ENCODE measurements at places on chromosomes 7 and 10.

DNA sequence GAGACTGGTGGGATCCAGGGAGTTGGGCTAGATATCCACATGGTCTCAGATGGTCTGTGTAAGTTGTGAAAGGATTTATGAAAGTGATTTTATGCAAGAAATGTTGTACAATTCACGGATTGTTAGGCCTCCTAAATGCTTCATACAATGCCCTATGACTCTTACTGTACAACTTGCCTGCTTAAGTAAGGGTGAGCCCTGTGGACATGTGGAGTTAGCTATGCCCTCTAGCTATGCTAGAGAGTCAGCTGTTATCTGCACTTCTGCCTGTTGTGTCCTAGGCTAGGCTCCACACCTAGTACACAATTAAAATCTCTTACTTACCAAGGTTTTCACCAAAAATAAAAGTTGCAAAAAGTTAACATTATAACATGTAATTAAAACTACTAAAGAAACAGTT is 1.7 kb upstream of the CFAP43 start:
- no peak for DNase-seq

DNA sequence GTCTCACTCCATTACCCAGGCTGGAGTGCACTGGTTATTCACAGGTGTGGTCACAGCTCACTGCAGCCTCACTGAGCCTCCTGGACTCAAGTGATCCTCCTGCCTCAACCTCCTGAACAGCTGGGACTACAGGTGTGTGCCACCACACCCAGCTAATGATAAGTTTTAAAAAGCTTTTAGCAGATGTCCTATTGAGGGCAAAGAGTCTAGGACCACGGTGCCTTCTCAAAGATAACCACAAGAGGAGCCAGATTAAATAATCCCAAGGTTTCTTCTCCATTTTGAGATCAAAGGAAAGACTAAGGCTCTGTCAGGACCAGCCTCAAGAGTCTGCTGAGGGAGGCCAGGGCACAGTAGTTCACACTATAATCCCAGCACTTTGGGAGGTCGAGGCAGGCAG is 4.7 kb downstream of the ATP5MF start:
- no peak for DNase-seq

GRCh38 chr10:48910548-48910947 is 29.1 kb downstream of the LRRC18 start:
- DNase-seq: no peak

DNA sequence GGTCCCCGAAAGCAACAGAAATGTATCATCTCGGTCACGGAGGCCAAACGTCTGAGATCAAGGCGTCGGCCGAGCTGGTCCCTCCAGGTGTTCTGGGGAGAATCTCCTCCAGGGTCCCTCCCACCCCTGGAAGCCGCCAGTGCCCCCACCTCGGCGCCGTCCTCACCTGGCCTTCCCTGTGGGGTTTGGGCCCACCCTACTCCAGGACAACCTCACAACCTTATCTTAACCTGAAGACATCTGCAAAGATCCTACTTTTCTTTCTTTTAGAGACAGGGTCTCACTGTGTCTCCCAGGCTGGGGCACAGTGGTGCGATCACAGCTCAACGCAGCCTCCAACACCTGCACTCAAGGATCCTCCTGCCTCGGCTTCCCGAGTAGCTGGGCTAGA is 33.4 kb downstream of the ADAP1 start:
- DNase-seq: no peak

GRCh38 chr10:63935705-63936104 is 414.5 kb downstream of the REEP3 start:
- no peak for DNase-seq

GRCh38 chr7:29620556-29620930 is 56.9 kb downstream of the PRR15 start:
- no peak for DNase-seq

- DNase-seq: no peak
Observed at GRCh38 chr7:150797661-150798060, 2.5 kb downstream of the TMEM176B start.

GRCh38 chr10:102344067-102344466 is 51.4 kb upstream of the NFKB2 start:
- no peak for DNase-seq

GRCh38 chr10:117731121-117731791 is 188.7 kb downstream of the EMX2 start:
- DNase-seq: no peak

- no peak for DNase-seq
Observed at GRCh38 chr10:36202881-36203280, 560.8 kb upstream of the FZD8 start.

DNA sequence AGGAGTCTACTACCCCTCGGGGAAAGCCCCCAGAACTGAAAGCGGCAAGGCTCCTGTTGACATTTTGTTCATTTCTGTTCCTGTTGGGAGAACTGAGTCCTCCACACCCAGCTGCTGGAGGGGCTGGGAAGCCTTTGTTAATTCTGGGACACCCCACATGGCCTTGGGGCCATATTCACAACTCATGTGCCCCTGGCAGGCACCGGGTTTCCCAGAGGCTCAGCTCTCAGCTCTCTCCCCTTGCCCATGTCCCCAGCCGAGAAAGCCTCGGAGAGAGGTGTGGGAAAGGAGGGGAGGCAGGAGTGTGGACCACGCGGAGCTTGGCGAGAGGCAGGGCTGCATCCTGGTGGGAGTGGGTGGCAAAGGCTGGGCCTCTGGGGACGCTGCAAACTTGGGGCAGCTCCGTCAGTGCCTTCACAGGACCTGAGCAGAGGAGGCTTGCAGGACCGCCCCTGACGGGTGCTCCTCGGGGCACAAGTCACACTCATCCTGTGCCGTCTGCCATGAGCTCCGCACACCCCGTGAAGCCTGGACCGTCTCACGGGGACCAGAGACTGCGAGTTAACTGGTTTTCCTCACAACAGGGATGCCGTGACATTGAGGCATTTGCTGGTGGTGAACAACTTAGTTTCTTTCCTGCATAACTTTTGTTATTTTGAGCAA is 140.9 kb downstream of the DNAJB6 start:
- peak; percentile 33 for DNase-seq

- peak; percentile 94 for DNase-seq
Observed at GRCh38 chr7:149873074-149873969, at the start of gene ATP6V0E2. Gene ATP6V0E2, plus strand, starts transcription at chr7:149873969. Its CDS starts 97 bp downstream, at chr7:149874066.

- peak; percentile 74 for DNase-seq
Observed at GRCh38 chr10:110069502-110069982, 61.8 kb downstream of the ADD3 start.

DNA sequence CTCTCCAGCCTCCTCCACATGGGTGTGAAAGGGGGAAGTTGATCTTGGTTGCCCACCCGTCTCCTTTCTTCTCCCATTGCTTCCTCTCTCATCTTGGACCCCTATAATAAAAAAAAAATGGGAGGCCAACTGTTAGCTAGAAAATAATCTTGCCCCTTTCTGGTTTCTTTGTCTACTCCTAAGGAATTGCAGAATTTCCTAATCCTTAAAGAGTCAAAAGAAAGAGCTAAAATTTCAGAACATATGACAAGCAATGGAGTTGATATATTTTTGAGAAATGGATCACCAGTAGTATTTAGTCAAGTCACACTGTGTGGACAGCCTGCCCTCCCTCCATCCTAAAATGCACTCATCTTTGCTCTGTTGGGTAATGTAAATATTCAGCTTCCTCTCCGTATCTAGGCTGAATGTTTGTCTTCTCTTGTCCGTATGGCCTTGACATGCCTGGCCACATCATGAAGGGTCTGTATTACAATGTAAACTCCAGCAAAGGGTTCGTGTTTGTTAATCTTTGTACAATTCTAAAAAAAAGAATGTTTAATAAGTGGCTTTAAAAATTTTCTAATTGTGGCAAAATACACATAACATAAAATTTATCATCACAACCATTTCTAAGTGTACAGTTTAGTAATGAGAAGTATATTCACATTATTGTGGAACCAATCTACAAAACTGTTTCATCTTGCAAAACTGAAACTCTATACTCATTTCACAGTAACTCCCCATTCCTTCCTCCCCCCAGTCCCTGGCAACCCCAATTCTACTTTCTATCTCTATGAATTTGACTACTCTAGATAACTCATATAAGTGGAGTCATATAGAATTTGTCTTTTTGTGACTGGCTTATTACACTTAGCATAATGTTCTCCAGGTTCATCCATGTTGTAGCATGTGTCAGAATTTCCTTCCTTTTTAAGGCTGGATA is 71.5 kb downstream of the ZNF92 start:
- DNase-seq: no peak

DNA sequence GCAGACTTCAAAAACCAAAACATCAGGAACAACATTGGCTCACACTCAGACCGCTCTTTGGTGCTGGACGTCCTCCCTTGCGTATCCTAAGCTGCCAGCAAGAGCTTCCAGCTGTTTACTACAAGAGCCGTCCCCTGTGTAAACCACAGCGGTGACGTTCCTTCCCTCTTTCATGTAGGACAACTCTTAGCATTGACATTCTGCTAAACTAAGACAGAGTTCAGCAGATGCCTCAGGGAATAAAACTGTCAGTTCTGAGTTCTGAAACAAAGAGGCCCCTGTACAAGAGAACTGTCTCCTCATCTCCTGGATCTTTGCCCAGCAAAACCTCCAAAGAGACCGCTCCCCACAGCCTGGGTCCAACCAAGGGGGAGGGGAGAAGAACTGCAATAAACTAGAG is 57.8 kb upstream of the OPALIN start:
- DNase-seq: no peak

- DNase-seq: no peak
Observed at GRCh38 chr7:55104712-55105433, 86.1 kb downstream of the EGFR start.

GRCh38 chr10:89064748-89065147 is 74.2 kb downstream of the FAS start:
- no peak for DNase-seq

GRCh38 chr10:127840884-127841283 is 51.9 kb downstream of the CLRN3 start:
- DNase-seq: no peak

DNA sequence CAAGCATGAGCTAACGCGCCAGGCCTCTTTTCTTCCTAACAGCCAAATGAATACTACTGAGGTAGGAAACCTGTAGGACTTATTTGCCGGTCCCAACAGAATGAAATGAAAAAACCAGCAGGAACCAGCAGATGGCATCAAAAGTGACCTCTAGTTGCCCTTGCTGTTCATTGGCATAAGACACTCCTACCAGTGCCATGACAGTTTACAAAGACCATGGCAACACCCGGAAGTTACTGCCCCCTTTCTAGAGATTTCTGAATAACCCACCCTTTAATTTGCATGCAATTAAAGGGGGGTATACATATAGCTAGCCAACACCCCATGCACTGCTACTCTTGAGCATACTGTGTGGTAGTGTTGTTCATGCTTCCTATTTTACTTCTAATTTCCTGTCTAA is 65.2 kb downstream of the ATE1 start:
- no peak for DNase-seq

DNA sequence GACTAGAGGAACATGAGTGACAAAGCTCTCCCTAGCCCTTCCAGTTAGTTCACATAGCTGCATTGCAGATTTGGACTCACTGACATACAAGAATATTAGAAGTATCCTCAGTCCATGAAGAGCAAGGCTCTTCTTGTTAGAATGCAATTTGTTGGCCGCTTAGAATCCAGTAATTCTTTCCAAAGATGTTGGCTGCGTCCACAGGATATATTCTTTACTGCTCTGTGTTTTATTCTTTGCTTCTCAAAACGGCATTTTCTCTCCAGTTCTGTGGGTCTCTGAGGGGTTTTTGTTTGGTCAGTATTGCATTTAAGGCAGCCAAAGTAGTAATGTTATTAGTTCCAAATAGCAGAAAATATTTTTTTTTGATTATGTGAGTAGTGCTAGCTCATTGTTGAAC is 588.6 kb downstream of the DNAJB9 start:
- DNase-seq: no peak

GRCh38 chr10:33719005-33719703 is 384.7 kb upstream of the NRP1 start:
- DNase-seq: no peak

GRCh38 chr10:126705951-126706565 is 35.6 kb upstream of the C10orf90 start:
- DNase-seq: no peak

- peak; percentile 51 for DNase-seq
Observed at GRCh38 chr10:91798649-91799611, 704 bp downstream of the TNKS2 start.

GRCh38 chr7:994592-995308 is 11.8 kb downstream of the CYP2W1 start:
- no peak for DNase-seq

DNA sequence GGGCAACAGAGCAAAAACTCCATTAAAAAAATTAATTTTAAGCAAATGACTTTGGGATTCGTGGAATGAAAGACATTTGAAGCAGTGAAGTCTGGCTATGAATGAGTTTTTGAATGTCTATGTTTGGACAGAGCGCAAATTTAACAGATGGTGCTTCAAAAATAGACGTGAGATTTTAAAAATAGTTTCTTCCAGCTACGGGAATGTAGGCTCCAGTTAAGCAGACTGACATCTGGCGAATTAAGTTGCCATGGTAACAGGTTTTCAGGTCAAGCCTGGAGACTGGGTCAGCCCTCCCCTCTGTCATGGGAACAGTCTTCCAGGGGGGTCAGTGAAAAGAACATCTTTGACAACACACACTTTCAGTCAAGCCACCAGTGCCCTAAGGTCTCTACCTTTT is 62.0 kb downstream of the MYOF start:
- DNase-seq: no peak

GRCh38 chr10:131177431-131178327 is 133.8 kb downstream of the TCERG1L start:
- no peak for DNase-seq

- no peak for DNase-seq
Observed at GRCh38 chr10:94983555-94983954, 45.1 kb downstream of the CYP2C9 start.

GRCh38 chr10:6401558-6402348 is 178.3 kb downstream of the PRKCQ start:
- peak; percentile 70 for DNase-seq

DNA sequence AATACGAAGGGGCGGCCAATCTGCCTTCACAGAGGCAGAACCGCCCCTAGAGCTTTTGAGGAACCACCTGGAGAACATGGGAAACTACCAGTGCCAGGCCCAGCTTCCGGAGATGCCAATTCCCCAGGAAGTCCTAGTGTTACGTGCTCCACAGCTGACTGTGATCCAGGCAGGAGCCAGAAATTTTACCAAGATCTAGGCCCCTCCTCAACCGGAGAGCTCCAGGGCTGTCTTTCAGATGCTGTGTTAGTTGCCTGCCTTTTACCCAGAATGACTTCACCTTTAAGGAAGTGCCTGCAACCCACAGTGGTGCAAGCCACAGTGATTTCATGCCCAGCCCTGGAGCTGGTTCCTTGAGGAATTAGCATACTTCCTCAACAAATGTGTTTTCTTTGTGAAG is 62.9 kb downstream of the ELMO1 start:
- peak; percentile 15 for DNase-seq

GRCh38 chr7:157751406-157751805 is 414.6 kb downstream of the DNAJB6 start:
- DNase-seq: no peak

DNA sequence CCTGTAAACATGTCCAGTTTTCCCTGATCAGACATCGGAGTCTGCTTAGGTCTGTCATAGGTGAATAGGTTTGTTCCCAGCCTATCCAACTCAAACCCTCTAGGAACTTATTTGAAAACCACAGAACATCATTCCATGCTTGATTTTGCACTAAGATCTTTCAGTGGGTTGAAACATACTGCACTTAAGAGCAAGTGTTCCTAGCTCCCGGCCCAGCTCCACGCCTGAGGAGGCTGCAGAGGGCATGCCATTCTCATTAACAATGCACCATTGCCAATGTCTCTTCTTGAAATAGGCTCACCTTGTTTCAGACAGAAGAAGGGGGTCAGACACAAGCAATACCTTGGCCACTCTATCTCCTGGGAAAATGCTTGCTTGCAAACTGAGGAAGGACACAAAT is 78.0 kb upstream of the EGR2 start:
- no peak for DNase-seq

GRCh38 chr10:47146572-47146971 is 153.4 kb upstream of the GDF10 start:
- DNase-seq: no peak
